ENCODE measurements at places on chromosomes 7 and 10.
A peak's percentile ranks its signal among the peaks of the same experiment; 100 is the strongest.

GRCh38 chr7:36820527-36821170 is 96.4 kb upstream of the AOAH start:
- no peak for DNase-seq

DNA sequence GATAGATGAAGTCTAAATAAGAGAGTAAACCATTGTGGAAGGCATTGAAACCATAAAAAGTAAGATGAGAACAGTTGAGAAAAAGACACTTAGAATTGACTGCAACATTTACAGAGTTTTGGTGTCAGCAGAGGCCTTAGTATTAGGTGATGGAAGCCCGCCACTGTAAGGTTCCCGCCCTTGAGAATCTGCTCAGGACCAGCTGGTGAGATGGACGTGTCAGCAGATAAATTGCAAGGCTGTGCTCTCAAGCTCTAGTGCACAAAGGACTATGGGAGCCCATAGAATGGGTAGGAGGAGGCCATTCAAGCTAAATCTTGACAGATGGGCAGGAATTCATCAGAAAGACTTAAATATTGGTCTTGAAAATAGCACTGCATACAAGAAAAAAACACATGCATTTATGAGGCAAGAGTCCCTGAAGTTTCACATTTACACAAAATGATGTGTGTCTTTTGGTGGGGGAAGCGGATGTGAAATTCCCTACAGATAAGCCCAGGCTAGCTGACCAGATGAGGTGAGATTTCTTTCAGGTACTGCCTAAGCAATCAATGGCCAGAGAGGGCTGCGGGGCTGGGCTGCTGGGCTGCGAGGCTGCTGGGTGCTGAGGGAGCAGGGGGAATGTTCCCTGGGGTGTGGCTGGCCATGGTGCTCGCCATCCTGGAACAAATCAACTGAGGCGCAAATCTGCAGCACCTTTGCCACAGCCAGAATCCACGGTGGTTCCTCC is 42.5 kb downstream of the SYPL1 start:
- DNase-seq = no peak

DNA sequence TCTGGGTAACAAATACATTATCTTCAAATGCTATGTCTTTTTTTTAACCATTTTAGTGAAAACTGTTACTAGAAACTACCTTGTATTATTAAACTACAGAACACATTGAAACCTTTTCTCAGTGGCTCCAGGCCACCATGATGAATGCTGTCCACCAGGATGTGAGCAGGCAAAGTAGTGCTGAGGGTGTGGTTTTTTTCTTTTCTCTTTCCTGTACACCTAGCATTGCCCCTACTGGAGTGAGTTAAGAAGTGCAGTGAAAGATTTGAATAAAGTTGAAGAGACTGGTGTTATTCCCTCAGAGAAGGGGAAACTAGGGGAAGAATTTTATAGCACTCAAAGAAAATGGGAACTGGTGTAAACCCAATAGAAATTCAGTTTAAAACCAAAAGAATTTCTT is 120.0 kb upstream of the SAMD8 start:
- DNase-seq = peak; percentile 11

DNA sequence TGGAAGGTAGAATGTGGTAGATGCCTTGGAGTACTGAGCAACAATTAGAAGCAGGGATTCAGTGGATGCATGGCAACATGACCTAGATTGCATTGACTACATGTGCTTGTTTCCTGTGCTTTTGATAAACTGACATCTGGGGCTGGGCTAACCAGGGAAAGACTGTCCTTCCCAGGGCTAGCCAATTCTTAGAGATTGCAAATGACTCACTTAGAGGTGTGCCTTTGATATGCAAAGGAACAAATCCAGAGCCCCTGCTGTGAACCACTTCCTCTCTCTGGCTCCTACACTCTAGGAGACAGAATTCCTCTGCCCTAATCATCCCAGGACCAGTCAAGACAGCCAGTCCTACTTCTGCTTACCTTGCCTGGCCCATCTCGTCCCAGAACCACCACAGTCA is 651.5 kb downstream of the LRMDA start:
- DNase-seq = no peak

GRCh38 chr10:14195433-14195832 is 135.3 kb downstream of the FRMD4A start:
- DNase-seq = no peak

DNA sequence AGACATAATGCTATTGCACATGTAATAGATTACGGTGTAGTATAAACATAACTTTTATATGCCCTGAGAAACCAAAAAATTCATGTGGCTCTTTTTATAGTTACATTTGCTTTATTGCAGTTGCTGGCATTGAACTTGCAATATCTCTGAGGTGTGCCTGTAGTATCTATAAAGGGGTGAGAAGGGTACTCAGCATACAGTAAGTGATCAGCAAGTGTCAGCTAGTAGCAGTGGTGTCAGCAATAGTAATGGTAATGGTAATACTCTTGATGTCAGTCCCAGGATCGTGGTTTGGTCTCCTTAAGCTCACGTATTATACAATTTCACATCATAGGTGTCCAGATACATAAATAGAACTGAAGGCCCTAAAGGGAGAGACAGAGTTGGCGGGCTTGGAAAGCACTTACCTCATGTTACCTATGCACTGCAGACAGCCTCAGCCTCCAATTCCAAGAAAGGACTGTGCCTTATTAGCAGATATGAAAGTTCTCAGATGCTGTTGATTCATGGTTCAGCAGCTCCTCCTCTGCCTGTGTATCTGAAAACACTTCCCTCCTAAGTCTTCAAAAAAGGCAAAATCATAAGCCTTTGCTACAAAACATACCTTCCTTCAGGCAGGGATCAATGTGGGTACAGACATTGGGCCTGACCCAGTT is 6.6 kb upstream of the GIMAP7 start:
- no peak for DNase-seq

- no peak for DNase-seq
Measured at GRCh38 chr7:48053736-48054135, 18.4 kb downstream of the C7orf57 start.

GRCh38 chr7:5564894-5565293 is 141.3 kb upstream of the TNRC18 start:
- no peak for DNase-seq

- DNase-seq = no peak
Measured at GRCh38 chr10:124521429-124521871, 59.8 kb downstream of the LHPP start.

- no peak for DNase-seq
Measured at GRCh38 chr10:110764793-110765512, 106.8 kb upstream of the PDCD4 start.

- DNase-seq = peak; percentile 81
Measured at GRCh38 chr7:44847509-44847919, 373 bp downstream of the H2AZ2 start.

GRCh38 chr7:36119005-36119706 is 33.9 kb upstream of the EEPD1 start:
- peak; percentile 100 for DNase-seq

DNA sequence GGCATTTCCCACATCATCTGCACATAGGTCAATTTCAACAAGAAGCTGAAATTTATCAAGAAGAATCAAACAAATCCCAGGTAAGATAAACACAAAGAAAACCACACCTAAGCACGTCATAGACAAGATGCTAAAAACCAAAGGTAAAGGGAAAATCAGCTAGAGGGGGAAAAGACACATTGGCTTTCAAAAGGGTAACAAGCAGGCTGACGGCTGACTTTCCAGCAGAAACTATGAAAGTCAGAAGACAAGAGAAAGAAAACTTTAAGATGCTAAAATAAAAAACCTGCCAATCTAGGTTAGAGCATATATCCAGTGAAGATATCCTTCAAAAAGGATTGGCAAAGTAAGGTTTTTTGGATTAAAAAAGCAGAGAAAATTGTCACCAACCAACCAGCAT is 59.9 kb upstream of the RHEB start:
- DNase-seq = no peak
